ENCODE measurements at places on chromosomes 5 and 9.
A peak's percentile ranks its signal among the peaks of the same experiment; 100 is the strongest.

- no peak for DNase-seq
Measured at GRCh38 chr5:94700592-94700991, 82.1 kb downstream of the SLF1 start.

GRCh38 chr9:136605988-136606660 lies 56.6 kb upstream of the EGFL7 start:
- no peak for DNase-seq

DNA sequence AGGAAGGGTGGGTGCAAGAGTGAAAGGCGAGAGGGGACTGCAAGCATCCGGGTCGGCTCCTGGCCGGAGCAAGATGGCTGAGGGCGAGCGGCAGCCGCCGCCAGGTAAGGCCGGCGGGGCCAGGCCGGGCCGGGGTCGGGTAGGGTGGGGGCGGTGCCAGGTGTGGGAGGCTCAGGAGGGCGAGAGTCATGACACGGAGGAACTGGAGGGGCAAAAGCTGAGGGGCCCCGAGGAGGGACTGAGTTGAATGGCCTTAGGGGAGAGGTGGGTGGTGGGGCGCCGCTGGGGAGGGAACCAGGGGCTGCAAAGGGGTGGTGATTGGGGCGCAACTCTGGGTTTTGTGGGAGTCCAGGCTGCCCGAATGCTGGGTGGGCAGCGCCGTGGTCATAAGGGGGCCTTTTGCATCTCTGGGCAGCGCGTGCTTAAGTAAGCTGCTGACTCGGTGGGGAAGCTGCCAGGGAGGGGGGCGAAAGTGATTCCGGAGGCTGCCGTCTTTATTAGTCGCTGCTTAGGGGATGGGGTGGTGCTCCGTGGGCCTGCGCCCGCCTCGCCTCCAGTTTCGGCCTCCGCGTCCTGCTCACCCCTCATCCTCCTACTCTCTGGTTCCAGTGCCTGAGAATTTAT lies 425 bp downstream of the PTPA start:
- DNase-seq, result peak; percentile 40

- DNase-seq, result no peak
Measured at GRCh38 chr9:77649109-77649812, 1.1 kb upstream of the GNA14 start.

DNA sequence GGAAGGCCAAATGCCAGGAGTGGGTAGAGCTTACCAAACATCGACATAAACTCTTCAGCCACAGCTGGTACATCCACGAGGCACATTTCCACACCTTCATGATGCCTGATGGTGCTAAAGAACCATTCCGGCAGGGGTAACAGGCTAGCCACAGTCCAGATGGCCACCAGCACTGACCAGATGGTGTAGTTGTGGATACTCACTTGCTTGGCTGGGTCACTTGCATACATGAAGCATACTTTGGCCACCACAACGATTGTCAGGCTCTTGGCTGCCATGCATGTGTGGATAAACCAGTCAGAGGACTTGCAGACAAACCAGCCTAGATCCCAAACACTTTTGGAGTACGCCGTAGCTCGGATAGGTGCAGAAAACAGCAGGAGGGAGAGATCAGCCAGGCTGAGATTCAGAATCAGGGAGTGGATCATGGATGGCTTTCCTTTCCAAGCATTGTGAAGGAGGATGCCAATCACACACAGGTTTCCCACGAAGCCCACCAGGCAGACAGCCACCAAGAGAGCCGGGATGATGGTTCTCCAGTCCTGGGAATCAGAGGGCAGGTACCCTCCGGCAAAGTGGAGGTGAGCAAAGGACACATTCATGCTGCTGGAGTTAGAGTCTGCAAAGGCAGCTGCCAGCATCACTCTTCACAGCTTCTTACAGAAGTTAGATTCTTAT lies 378 bp downstream of the GPR151 start:
- DNase-seq, result no peak

DNA sequence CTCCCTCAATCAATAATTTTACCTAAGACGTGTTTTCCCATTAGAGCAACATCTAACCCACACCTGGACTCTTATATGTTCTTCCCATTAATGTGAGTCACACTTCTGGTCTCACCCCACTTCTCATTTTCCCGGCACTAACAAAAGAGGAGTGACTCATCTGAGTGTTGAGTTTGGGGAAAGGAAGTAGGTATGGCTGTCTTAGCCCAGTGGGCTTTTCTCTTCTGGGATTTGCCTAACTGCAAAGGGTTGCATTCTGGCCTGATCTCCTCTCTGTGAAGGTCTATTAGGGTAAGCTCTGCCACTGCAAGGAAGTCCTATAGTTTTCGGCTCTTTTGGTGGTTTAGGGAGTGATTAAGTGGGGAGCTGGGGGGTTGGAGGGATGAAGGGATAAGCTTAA lies 195.6 kb downstream of the KIAA0825 start:
- DNase-seq, result no peak

DNA sequence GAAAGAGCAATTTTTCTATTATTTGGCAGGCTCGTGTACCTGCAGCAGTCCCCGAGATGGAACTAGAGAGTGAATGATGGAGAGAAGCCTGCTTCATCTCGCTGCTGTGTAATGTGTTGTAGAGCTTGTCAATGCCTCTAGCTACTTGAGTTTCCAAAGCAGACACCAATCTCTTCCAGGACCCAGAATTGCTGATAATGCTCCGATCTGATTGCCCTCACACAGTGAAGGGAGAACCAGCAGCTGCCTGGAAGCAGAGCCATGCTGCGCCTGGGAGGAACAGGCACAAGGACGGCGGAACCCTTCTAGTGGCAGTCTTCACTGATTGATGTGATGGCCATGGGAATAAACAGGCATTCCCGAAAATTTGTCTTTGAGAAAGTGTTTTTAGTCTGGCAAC lies 288.0 kb downstream of the ICE1 start:
- DNase-seq, result no peak

DNA sequence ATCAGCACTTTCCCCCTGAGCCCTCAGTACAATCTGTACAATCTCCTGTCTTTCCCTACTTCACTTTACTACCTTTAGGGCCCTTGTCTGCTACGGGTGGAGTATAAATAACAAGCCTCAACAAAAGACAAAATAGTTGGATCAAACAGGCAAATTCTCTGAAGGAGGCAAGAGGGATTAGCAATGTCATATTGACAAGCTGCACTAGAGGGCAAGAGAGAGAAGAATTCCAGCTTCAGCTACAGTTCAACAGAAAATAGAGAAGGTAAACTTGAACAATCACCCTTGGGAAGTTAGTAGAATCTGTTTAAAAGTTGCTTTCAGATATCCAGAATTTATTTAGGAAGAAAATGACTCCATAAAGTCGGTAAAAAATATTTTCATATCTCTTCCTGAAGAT lies 68.4 kb upstream of the IZUMO3 start:
- DNase-seq, result no peak

DNA sequence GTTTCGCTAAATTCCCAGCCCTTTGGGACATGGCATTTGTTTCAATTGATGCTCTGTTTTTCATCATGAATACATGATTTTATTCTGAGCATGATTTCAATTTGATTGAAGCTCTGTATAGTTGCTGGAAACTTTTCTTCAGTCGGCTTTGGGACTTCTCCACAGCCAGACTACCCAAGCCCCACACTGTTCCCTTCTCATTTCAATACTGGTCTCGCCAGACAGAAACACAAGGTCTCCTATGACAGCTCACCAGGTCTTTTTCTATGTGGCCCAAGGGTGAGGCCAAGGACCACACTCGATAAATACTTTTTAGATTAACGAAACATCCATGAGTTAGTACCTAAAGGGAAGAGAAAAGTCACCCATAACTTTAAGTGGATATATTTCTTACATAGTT lies 132.2 kb downstream of the ARL15 start:
- DNase-seq, result no peak

GRCh38 chr5:31232273-31232888 lies 38.9 kb downstream of the CDH6 start:
- no peak for DNase-seq

GRCh38 chr9:91655215-91655614 lies 231.6 kb upstream of the NFIL3 start:
- DNase-seq, result no peak

- DNase-seq, result no peak
Measured at GRCh38 chr9:98819231-98819630, 11.8 kb downstream of the GALNT12 start.

- no peak for DNase-seq
Measured at GRCh38 chr9:109733690-109734089, 46.3 kb upstream of the PALM2AKAP2 start.

DNA sequence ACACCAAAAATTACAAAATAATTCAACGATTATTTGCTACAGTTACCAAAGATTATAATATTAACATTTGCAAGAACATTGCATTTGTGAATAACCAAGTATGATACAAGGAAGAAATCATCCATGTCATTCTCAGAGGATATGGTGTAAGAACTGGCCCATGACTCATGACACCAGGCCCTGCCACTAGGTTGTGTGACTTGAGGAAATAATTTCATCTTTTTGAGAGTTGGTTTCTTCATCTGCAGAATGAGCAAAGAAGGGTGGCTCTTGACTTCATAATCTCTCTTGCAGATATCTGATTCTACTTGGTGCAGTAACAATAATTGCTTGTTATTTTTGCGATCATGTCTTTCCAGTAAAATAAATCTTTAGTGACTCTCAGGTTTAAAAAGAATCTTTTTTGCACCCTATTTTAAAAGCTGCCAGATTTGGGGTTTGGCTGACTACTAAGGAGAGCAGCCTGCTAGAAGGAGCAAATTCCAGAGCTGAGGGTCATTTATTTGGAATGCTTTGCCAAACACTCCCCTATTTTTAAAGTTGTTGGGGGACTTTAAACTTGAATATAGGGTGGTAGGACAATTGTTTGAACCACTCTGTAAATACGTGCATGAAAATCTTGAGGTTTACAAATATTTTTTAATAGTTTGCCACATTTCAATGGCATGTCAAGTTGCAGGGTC lies 23.5 kb downstream of the ITGA1 start:
- no peak for DNase-seq

DNA sequence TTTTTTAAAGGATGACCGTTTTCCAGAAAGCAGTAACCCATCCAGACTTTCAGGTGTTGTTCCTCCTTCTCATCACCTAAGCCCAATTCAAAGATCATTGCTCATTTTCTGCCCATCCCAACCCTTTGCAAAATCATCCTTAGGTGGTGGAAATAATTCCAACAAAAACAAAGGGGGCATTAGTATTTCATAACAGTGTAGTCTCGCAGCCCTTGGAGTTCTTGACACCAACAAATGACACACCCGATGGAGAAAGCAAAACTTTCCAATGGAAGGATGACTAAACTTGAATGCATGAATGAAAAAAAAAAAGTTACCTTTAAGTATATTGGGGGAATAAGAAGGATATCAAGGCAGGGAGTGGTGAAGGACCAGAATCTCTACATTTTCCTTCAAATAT lies 117.0 kb downstream of the PAPPA start:
- no peak for DNase-seq

GRCh38 chr5:80761966-80762365 lies 107.2 kb upstream of the DHFR start:
- no peak for DNase-seq

- no peak for DNase-seq
Measured at GRCh38 chr5:143534761-143535154, 131.3 kb upstream of the NR3C1 start.

DNA sequence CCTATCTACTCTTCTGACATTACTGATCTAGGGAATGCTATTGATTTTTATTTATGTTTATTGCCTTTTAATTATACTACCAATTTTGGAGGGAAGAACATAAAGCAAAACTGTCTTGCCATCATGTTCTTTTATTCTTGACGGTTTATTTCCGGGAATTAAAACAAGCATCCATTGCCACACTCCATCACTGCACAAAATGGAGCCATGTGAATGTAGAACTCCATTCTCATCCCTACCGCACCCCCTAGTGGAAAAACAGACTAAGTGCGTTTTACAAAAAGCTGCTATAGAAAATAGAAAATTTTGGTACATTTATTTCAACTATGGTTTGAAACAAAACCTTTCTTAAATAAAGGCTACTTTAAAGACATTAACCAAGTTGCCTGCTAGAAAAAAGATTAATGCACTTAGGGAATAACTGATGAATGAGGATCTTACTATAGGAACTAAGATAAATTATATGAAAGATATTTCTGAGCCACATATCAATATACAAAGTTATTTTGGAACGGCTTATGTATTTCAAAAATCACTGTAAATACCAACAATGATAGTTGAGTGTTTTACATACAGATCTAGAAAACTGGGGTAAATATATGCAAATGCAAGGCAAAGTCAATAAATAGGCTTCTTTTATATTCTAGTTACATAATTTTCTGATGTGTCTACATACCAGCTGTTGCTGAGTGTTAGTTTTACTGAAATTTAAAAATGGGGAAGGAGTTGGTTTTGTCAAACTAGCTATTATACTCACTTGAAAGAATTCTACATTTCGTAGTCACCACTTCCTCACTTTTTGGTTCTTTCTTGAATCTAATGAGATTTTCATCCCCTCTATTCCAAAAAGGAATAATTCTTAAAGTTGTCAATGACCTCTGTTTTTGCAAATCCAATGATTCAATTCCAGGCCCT lies 26.5 kb downstream of the OXCT1 start:
- no peak for DNase-seq

GRCh38 chr5:7541898-7542297 lies 146.0 kb downstream of the ADCY2 start:
- DNase-seq, result no peak

DNA sequence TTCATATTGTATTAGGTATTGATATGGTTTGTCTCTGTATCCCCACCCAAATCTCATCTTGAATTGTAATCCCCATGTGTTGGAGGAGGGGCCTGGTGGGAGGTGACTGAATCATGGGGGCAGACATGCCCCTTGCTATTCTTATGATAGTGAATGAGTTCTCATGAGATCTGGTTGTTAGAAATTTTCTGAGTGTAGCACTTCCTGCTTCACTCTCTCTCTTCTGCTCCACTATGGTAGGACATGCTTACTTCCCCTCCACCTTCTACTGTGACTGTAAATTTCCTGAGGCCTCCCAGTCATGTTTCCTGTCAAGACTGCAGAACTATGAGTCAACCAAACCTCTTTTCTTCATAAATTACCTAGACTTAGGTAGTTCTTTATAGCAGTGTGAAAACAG lies 187.4 kb upstream of the SLC24A2 start:
- no peak for DNase-seq

- no peak for DNase-seq
Measured at GRCh38 chr5:132815454-132815853, 2.4 kb downstream of the SOWAHA start.

- DNase-seq, result no peak
Measured at GRCh38 chr5:1781107-1781506, 18.5 kb downstream of the MRPL36 start.

DNA sequence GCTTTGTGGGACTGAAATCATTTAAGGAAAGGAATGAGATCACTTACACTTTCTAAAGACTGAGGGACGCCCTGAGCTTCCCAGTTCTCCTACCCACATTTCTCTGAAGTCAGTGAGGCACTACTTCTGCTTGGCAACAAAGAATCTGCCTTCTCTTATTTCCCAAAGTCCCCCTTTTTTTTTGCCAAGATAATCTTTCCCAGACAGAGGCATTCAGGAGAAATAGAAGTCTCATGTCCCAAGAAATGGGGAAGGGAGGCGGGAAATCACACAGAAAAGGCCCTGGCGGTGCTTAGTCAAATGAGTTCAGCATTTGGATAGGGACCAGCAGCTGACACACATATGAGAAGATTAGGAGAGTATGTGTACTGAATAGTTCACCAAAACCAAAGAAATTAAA lies 159.7 kb downstream of the MUSK start:
- no peak for DNase-seq

GRCh38 chr5:82925061-82925411 lies 152.2 kb downstream of the TMEM167A start:
- DNase-seq, result no peak

Measured in anterior cingulate cortex (tissue), 58 donors.